ENCODE measurements at places on chromosomes 2 and 18.

- no peaks in the 10 kb centered on the region for H3K27me3 ChIP-seq
- H3K36me3 ChIP-seq: no peaks in the 10 kb centered on the region
- H3K4me1 ChIP-seq: peaks cover 94% of the 10 kb centered on the region
- peak overlapping the region; percentile 26 for H3K4me3 ChIP-seq
- DNase-seq: peak; percentile 84
These were observed 18.3 kb upstream of the CXCR4 start for GRCh38 chr2:136135921-136136906.

- no peaks in the 10 kb centered on the region for H3K27me3 ChIP-seq
- H3K4me3 ChIP-seq: no peak overlapping the region
- no peak for DNase-seq
- H3K36me3 ChIP-seq: no peaks in the 10 kb centered on the region
- H3K27ac ChIP-seq: no peak overlapping the region
These were observed 81.6 kb downstream of the COL5A2 start for GRCh38 chr2:189097934-189098333.

DNA sequence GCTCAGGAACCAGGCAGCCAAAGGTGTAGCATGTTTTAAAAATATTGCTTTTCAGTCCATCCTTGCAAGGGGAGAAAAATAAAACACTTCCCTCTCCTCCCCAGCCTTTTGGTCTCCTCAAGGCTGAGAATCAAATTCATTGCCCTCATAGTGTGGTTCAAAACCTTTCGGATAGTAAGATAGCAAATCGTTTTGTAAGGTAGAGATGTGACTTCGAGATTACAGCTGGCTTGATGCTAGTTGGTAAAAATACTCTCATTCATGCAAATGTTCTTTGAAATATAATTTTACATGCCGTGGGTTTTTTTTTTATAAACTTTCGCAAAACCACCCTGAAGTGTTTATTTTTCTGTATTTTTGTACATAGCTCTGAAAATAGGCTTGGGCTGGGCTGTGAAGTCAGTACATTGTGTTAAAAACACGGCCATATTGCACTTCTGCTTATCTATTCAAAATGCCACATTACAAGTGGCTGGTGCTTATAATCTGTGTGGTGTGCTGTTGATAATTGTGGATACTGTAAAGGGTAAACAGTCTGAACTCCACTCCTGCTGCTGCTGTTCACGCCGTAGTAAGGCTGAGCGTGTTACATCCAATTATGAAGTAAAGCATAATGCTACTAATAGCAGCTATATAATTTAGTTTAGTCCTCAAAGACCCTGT lies 172.0 kb upstream of the SIX3 start:
- no peaks in the 10 kb centered on the region for H3K4me1 ChIP-seq
- H3K27me3 ChIP-seq: peaks cover 4% of the 10 kb centered on the region
- no peaks in the 10 kb centered on the region for H3K36me3 ChIP-seq

GRCh38 chr2:64749446-64749845 lies 95.7 kb upstream of the SERTAD2 start:
- H3K36me3 ChIP-seq: no peaks in the 10 kb centered on the region
- H3K27ac ChIP-seq: peak overlapping the region; percentile 95
- no peaks in the 10 kb centered on the region for H3K27me3 ChIP-seq
- DNase-seq: no peak
- H3K4me1 ChIP-seq: peaks cover 10% of the 10 kb centered on the region
- peak overlapping the region; percentile 89 for H3K4me3 ChIP-seq

GRCh38 chr2:120850551-120850950 lies 114.9 kb downstream of the GLI2 start:
- DNase-seq: no peak
- no peak overlapping the region for H3K4me3 ChIP-seq
- H3K4me1 ChIP-seq: no peaks in the 10 kb centered on the region
- no peak overlapping the region for H3K27ac ChIP-seq

- H3K36me3 ChIP-seq: no peaks in the 10 kb centered on the region
- no peaks in the 10 kb centered on the region for H3K4me1 ChIP-seq
- DNase-seq: no peak
- H3K4me3 ChIP-seq: no peak overlapping the region
- H3K27ac ChIP-seq: no peak overlapping the region
These were observed 201.2 kb downstream of the SLC4A10 start for GRCh38 chr2:161825429-161825828.

DNA sequence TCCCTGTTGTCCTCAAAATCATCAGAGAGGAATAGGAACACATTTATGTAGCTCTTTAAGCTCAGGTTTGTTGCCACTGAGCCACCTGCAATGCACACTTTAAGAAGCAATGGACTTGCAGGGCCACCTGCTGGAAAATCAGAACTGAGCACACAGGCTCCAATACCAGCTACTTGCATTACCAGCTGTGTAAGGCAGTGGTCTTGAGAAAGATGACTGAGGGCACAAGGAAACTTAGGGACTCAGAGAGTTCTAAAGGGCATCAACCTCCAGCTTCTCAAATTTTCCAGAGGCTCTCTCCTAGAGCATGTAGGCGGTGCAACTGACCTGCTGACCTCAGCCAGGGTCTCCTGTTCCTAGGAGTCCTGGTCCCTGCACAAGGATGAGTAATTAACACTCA lies 2.5 kb upstream of the CNDP2 start:
- DNase-seq: peak; percentile 65
- H3K27me3 ChIP-seq: peaks cover 2% of the 10 kb centered on the region
- peak overlapping the region; percentile 5 for H3K27ac ChIP-seq
- H3K4me1 ChIP-seq: peaks cover 20% of the 10 kb centered on the region

All from T-cell (primary cell).